H54 (cell line): ENCODE measurements at places on chromosomes 5 and 9.
A peak's percentile ranks its signal among the peaks of the same experiment; 100 is the strongest.

DNA sequence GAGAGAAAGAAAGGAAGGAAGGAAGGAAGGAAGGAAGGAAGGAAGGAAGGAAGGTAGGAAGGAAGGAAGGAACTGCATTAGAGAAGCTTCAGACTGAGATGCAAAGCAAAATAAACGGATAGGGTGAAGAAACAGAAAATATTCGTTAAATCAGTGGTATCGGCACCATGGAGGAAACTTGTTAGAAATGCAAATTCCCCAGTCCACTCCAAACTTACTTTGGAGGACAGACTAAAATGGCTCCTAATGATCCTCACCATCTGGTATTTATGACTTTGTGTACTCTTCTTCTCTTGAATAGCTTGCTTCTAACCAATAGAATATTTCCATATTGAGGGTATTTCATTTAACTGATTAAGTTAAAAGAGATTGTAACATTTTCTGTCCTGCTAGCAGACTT lies 87.9 kb upstream of the GCNT4 start:
- DNase-seq: no peak

DNA sequence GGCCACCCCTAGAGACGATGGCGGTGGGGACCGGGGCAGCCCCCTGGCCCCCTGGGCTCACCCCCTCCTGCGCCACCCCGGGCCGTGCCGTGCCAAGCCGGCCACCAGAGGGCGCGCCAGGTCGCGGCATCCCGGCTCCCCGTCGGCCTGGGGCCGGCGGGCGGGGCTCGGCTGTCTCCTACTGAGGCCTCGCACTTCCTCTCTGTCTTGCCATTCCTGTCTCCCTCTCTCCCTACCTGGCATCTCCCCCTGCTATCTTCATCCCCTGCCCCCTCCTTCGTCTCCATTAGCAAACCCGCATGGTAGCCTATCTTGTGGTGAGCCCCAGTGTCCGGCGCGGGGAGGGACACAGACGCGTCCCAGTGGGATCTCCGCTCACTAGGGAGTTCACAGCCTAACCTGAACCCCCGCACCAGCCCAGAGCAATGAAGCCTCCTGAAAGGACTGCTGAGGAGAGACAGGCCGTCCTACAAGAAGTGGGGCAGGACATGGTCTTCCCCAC lies 29.8 kb upstream of the FABP6 start:
- DNase-seq: peak; percentile 90

DNA sequence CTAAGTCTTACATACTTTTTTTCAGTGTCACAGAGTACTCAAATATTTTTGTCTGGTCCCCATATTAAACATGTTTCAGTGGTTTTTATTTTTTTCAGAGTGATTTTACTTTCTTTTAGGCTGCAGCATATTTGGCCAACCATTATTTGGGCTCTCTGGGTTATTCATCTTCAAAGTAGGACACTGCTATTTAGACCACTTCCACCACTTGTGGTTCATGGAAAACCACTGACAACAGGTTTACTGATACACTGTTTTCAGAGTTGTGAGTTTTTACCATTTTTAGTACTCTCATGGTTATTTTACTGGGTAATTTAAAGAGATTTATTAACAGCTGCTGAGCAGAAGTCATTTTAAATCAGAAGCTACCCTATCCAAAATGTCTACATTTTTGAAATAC lies 437.6 kb downstream of the KIAA0825 start:
- no peak for DNase-seq

GRCh38 chr9:74478606-74479005 lies 18.5 kb upstream of the RORB start:
- DNase-seq: no peak

GRCh38 chr5:53035868-53036381 lies 46.8 kb downstream of the ITGA2 start:
- DNase-seq: no peak

DNA sequence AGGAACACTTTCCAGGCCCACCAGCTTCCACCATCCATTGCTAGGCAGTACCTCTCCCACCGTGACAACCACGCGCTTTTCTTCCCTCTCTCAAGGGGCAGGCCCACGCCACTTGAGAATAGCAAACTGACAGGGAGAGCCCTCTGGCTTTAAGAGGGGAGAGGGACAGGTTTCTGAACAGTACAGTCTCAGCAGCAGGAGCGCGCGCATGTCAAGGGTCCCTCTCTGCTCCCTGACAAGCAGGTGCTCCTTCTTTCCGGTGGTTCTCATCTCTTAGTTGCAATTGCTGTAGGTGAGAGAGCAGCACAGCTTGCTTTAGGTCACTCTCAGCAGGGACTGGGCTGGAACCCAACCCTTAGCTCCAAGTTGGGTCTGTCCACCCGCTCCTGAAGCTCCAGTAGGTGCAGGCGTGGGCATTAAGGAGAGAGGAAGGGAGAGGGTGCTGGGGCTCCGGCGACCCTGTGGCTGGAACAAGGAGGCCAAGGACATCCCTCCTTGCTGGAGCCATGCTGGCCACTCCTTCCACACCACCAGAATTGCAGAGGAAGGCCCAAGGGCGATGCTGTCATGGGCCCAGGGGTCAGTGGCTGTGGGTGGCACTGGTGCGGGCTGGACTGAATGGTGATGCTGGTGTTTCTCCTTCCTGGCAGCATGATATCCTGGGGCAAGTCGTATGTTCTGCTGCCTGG lies 9.0 kb upstream of the PHF2 start:
- no peak for DNase-seq

- DNase-seq: no peak
These were observed 138.5 kb downstream of the TTLL11 start for GRCh38 chr9:121954477-121955140.

DNA sequence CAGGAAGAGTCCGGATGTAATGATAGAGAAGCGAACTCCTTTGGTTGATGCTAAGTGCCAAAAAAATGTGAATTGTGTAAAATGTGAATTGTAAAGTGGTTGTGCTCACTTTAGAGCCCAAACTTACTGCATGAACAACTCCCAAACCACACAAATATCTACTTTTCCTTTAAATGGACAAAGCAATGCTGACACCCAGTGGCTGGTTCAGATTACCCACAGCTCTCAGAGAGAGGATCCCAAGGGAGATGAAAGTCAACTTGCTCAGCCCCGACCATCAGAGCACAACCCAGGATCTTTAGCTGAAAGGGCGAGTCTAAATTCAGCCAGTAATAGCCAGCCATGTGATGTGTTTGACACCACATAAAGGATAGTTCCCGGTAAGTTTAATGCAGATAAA lies 133.7 kb downstream of the NMUR2 start:
- DNase-seq: peak; percentile 3

GRCh38 chr9:106969696-106970095 lies 106.7 kb downstream of the ZNF462 start:
- DNase-seq: no peak

GRCh38 chr5:125194883-125195282 lies 448.4 kb upstream of the ZNF608 start:
- no peak for DNase-seq

DNA sequence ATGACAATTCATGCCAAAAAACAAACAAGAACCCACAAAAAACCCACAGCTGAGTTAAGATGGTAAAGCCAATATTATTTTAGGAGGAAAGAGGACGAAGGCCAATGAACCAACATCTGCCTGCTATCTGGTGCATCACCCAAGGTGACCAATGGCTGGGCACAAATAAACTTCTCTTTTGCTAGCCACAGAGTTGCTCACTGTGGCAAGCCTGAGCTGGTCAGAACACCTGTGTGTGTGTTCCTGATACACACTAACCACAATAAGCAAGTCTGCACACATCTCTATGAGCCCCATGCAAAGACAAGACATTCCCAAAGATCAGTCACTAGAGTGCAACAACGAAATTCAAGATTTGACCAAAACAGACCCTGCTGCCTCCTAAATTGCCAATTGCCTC lies 63.1 kb downstream of the RNF38 start:
- no peak for DNase-seq

DNA sequence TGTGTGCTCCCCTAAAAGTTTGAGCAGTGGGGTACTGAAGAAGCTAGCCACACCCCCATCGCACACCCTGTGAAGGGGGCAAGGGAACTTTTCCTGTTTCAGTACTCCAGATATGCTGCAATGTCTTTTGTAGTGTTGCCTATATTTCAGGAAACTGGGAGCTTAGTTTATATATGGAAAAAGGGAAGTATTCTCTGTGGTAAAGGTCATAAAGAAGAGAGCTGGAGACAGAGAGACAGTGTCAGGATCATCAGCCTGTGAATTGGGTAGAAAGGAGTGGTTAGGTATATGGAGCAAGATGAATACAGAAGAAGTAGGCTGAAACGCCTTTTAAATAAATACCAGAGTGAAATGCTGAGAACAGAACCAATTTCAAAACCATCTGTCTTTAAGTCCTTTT lies 82.2 kb upstream of the C9orf72 start:
- DNase-seq: no peak

- peak; percentile 63 for DNase-seq
These were observed 121.4 kb downstream of the ENC1 start for GRCh38 chr5:74519161-74519571.

GRCh38 chr5:101539315-101539714 lies 636.2 kb upstream of the ST8SIA4 start:
- no peak for DNase-seq

- DNase-seq: no peak
These were observed 15.5 kb downstream of the PCDHB15 start for GRCh38 chr5:141260458-141261237.

DNA sequence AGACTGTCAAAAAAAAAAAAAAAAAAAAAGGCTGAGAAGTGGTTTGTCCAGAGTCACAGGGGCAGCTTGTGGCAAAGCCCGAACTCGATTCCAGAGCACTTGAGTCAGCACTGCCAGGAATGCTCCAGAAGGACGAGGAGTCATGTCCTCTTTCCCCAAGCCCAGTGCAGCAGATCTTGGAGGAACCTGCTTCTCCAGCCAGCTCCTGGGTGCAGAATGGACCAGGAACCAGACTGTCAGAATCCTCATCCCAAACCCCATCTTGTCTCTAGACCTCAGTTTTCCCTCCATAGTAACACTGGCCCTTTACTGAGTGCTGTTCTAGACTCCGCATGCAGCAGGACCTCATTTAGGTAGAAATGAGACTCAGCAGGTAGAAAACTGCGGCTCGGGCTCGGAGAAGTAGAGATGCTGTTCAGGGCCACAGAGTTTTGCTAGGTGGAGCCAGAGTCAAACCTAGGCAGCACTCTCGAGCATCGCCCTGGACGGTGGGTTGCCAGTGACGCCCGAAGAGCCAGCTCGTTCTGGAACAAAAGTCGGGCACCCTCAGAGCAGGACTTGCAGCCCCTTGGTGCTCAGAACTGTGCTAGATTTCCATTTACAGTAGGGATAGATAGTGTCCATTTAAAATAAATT lies 15.4 kb downstream of the CD74 start:
- no peak for DNase-seq

DNA sequence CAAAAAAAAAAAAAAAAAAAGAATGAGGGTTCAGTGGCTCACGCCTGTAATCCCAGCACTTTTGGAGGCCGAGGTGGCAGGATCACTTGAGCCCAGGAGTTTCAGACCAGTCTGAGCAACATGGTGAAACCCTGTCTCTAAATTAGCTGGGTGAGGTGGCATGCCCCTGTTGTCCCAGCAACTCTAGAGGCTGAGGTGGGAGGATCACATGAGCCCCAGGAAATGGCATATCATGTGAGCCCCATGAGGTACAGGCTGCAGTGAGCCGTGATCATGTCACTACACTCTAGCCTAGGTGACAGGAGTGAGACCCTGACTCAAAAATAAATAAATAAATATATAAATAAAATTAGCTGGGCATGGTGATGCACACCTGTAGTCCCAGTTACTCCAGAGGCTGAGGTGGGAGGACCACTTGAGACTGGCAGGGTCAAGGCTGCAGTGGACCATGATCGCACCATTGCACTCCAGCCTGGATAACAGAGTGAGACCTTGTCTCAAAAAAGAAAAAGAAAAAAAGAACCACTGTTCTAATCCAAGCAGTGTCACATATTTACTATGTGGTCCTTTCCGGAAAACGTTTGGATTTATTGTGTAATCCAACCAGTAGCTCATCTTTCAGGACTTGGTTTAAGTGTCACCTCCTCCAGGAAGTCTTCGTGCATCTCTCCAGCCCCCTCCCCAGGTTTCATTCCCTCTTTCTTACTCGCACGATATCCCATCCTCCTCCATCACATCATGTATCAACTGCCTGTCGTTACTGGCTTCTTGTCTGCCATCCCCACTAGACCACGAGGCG lies 12.3 kb upstream of the SPOUT1 start:
- DNase-seq: no peak

- no peak for DNase-seq
These were observed 145.3 kb downstream of the CACNA1B start for GRCh38 chr9:138022756-138023393.

GRCh38 chr9:34990908-34991606 lies 1.5 kb downstream of the DNAJB5 start:
- no peak for DNase-seq

- no peak for DNase-seq
These were observed 50.1 kb downstream of the TNFSF8 start for GRCh38 chr9:114880291-114880745.

DNA sequence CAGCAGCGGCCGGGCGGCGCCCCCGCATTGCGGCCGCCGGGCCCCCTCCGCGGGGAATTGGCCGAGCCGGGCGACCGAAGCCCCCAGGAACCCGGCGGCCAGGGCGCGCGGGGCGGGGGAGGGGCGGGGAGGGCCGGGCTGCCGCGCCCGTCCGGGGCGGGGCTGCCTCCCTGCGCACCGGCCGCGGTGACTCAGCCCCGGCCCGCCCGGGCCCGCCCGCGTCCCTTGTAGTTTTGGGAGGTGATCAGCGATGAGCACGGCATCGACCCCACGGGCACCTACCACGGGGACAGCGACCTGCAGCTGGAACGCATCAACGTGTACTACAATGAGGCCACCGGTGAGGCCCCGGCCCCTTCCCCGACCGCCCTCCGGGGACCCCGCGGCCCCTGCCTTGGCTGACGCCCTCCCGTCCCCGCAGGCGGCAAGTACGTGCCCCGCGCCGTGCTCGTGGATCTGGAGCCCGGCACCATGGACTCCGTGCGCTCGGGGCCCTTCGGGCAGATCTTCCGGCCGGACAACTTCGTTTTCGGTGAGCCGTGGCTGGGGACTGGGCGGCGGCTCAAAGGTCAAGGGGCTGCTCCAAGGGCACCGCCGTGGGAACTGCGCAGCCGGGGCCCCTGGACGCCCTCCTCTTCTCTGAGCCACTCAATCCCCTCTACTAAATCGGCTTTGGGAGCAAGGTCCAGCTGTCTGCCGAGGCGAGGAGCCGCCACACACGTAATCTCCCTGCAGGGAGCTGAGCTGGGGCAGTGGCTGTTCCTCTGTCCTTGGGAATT lies 592 bp downstream of the TUBB4B start:
- no peak for DNase-seq

DNA sequence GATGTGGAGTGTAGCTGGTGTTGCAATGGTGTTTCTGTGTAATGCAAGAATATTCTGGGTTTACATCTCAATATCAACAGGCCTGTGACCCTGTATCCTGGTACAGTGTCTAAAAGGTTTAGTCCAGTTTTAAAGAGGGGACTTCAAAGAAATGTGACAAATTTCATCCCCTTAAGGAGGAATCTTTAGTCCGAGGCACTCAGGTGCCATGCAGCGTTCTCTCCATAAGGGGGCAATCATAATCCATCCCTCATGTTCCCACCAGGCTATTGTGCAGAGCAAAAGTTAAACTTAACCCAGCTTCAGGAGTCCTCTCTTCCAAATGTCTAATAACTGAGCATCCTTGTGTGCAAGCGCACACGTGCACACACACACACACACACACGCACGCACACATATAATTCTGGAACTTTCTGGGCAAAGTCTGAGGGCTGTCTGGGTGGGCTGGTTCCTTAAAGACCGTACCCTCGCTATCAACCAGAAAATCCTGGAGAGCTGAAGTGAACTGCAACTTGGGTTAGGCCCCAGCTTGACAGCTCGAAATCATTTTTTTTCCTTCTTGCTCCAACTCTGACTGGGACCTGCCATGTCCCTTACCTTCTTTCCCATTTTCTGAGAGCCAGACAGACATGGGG lies 46.0 kb downstream of the CRB2 start:
- peak; percentile 87 for DNase-seq
